ENCODE measurements at places on chromosomes 2 and 18. TPM values are rescaled to one million over a fixed set of nuclear protein-coding genes. Genes with fewer than 3 reads are reported as not detected.

DNA sequence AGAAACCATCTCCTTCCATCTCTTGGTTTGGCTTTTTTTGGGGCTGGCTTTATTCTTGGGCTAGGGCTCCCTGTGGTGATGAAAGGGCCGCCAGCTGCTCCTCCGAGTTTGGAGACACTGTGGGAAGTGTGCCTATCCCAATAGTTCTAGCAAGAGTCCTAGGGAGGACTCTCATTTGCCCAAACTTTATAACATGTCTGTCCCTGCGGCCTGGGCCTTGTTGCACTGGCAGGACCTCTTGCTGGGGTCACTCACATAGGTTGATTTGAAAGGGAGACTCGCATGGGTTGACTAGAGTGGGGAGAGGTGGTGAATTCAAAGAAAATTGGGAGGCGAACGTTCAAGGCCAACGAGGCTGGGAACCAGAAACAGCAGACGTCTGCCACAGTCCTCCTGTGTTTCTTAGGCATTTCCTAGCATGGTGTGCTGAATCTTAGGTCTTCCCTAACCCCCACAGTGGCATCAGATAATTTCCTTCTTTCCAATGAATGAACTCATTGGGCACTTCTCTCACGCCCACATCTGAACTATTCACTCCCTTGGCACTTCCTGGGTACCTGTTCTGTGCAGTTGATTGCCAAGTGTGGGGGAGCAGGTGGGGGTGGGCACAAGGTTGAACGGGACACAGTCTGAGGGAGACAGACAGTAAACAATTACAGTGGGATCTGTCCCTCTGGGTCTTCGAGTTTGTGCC lies 26.8 kb downstream of the NIFK start:
- no peak for DNase-seq

GRCh38 chr2:157875641-157876065 lies 477 bp downstream of the ACVR1 start:
- DNase-seq, result no peak

- DNase-seq, result peak; percentile 29
Observed at GRCh38 chr18:61972389-61973264, 79.8 kb upstream of the RNF152 start.

- peak; percentile 89 for DNase-seq
Observed at GRCh38 chr2:24304098-24304497, 56.2 kb downstream of the ITSN2 start.

GRCh38 chr18:24262087-24262486 lies 123.2 kb downstream of the CABYR start:
- peak; percentile 11 for DNase-seq

DNA sequence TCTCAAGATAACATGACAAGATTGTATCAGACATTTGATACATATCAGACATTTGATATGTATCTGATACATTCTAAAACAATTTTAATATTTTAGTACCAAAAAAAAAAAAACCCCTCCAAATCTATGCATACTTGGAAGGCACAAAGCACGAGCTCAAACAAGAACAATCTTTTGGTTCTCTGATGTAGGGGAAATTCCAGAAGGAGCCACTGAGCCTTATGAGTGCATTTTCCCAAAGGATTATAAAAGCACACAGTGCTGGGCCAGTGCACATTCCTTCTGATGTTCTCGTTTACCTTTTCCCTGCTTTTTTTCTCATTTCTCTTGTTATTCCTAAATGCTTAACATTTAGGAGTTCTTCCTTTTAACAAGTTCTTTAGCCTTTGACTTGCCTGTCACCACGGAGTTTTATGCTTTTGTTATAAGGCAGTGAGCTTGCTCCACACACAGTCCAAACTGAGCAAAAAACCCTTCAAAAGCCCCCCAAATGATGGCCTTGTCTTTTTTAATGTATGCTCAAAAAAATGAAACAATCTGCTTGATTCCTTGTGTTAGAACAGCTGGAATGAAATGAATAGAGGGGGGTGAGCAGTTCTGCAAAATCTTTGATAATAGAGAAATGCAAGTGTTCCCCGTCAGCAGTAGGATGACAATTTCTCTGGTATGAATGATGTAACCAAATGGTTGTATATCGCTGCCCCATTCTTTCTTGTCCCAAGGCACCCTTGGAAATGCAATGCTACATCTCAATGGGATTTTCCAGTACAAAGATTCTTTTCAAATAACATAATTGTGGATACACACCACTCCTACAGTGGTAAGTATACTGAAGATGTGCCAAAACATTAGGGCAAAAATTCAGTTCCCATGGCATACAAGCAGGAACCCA lies 597.2 kb upstream of the ZEB2 start:
- DNase-seq, result no peak

DNA sequence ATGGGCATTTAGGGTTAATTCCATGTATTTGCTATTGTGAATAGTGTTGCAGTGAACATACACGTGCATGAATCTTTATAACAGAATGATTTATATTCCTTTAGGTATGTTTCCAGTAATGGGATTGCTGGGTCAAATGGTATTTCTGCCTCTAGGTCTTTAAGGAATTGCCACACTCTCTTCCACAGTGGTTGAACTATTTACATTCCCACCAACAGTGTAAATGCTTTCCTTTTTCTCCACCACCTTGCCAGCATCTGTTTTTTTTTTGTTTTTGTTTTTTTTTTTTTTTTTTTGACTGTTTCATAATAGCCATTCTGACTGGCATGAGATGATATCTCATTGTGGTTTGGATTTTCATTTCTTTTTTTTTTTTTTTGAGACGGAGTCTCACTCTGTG lies 62.4 kb downstream of the GTF3C3 start:
- no peak for DNase-seq

GRCh38 chr18:45713239-45713638 lies 10.7 kb upstream of the SLC14A1 start:
- DNase-seq, result no peak

DNA sequence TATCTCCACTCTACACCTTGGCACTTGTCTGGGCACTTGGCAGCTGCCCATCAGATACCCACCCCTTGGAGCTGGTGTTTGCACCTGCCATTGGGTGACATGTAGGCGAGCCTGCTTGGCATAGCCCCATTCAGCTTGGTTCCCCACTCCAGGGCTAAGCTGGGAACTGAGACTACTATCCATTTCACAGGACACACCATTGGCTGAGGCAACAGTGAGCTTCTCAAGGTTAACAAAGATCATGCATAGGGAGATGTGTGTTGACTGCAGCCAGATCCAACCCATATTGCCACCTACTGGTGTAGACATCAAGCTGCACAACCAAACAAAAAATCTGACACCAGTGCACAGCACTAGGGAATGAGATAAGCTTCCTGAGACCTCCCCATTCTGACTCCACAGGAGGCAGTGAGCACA lies 1389.8 kb upstream of the TMEFF2 start:
- DNase-seq, result peak; percentile 61

DNA sequence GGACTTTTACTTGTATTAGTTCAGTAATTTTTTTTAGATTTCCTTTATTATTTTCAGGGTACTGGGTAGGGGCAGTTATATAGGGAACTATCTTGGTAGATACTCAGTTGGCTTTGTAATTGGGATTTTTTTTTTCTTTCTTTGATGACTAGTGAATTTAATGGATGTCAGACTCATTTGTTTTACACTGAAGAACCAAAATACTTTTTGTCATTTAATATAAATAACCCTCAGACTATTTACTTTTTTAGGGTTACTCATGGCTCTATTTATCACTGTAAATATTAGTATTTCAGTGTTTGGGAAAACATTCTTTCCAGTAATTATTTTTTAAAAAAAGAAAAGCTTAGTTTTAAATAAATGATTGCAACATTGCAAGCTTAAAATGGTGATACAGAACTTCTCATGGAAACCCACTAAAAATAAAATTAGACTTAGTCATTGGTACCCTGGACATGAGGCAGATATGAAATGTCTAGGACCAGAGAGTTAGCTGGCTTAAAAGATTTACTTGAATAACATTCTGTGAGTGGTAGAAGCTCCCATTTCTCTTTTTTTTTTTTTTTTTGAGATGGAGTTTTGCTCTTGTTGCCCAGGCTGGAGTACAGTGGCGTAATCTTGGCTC lies 74.4 kb upstream of the CYP20A1 start:
- DNase-seq, result peak; percentile 20

- no peak for DNase-seq
Observed at GRCh38 chr2:110789706-110790105, 57.3 kb downstream of the ACOXL start.

- no peak for DNase-seq
Observed at GRCh38 chr18:32261003-32261402, 71.2 kb downstream of the MEP1B start.

- no peak for DNase-seq
Observed at GRCh38 chr18:13681701-13682100, 44.7 kb downstream of the FAM210A start.

DNA sequence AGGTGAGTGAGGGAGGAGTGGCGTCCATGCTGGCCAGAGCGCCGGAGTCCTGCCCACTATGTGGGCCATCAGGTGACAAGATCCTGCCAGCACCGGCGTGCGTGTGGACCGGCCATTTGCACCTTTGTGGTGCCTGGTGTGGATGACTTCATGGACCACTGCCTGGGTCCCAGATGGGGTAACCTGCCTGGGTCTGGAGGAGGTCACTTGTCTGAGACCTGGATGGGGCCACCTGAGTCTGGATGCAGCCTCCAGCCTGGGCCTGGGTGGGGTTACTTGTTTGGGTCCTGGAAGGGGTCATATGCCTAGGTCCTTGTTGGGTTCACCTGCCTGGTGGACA lies 299.6 kb downstream of the NDUFA10 start:
- no peak for DNase-seq

- no peak for DNase-seq
Observed at GRCh38 chr2:13135856-13136255, 419.1 kb downstream of the TRIB2 start.

- DNase-seq, result no peak
Observed at GRCh38 chr2:5705490-5705889, 13.3 kb downstream of the SOX11 start.

Gene SERTAD2
- 17.3 TPM for total RNA-seq

Gene KCNG2
- total RNA-seq, result 0.13 TPM

Gene SP140L
- total RNA-seq, result 25.4 TPM

Gene TRIM43B
- not detected for total RNA-seq

Gene BOLA3
- 92.3 TPM for total RNA-seq

Gene NCKAP5
- total RNA-seq, result 0.40 TPM

Gene SLC35F5
- total RNA-seq, result 74.3 TPM

Gene PLEKHH2
- 2.8 TPM for total RNA-seq
